Heart left ventricle (tissue), 16 donors: ENCODE measurements at places on chromosomes 11 and 22. TPM values are rescaled to one million over a fixed set of nuclear protein-coding genes. Genes with fewer than 3 reads are reported as not detected.

DNA sequence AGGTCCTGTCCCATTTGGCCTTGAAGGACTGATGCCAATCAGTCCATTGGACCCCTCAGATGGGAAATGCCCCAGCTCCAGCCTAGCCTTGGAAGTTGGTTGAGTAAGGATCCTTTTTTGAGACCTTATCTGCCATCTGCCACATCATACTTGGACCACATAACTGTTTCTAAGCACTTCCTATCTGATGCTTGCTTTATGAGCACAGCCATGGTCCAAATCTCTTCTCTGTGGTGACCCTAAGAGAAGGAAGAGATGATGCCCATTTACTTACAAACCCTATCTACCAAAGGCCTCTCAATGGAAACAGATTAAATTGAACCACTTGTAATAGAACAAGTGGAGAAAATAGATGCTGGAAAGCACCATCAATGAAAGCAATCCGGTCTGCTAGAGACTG lies 53.8 kb upstream of the TTC12 start:
- DNase-seq: no peak

The GRM5 gene
- not detected for total RNA-seq

GRCh38 chr11:122668562-122669090 lies 13.1 kb downstream of the UBASH3B start:
- no peak for DNase-seq

- no peak for DNase-seq
These were observed 4.3 kb downstream of the INCENP start for GRCh38 chr11:62127941-62128770.

DNA sequence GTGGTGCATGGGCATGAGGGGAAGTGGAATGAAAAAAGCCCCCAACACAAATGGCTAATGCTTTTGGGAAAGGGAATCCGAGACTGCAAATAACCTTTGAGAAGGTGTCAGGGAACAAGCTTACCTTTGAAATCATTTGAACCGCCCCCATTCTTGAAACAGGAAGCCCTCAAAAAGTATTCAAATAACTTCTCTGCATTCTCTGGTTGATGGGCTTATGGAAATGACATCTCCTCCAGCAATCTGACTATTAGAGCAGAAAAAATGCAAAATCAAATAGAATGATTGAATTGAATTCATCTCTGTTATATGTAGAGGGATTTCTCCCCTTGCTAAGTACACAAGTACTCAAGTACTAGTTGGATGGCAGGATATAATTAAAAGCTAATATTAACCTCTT lies 409.9 kb downstream of the TMEM135 start:
- DNase-seq: no peak

The POTEH gene
- total RNA-seq: not detected

DNA sequence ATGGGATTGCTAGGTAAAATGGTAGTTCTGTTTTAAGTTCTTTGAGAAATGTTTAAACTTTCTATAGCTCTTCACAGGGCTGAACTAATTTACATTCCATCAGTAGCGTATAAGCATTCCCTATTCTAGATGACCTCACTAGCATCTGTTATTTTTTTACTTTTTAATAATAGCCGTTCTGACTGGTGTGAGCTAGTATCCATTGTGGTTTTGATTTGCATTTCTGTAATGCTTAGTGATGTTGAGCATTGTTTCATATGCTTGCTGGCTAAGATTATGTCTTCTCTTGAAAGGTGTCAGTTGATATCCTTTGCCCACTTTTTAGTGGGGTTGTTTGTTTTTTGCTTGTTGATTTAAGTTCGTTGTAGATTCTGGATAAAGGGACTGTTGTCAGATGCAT lies 35.9 kb downstream of the MMP27 start:
- DNase-seq: no peak

- no peak for DNase-seq
These were observed 9.2 kb upstream of the FGF3 start for GRCh38 chr11:69828276-69828970.

DNA sequence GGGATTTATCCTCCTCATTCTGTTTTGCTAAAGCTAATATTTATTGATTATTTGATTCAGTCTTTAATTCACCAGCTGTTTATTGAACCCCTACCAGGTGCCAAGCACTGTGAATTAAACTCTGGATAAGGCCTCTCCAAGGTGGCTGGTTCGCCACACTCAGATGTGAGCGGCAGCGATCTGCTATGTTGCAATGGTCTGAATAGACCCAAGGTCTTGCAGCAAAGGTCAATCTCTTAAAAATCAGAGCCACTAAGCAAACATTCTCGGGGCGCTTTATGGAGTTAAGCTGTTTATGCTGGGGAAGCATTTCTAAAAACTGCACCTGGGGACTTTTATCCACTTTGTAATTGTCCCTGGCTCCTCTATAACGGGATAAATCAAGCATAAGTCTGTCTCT lies 10.5 kb upstream of the TSPAN18 start:
- DNase-seq: no peak

GRCh38 chr11:5815534-5815933 lies 6.8 kb downstream of the OR52N2 start:
- DNase-seq: no peak

DNA sequence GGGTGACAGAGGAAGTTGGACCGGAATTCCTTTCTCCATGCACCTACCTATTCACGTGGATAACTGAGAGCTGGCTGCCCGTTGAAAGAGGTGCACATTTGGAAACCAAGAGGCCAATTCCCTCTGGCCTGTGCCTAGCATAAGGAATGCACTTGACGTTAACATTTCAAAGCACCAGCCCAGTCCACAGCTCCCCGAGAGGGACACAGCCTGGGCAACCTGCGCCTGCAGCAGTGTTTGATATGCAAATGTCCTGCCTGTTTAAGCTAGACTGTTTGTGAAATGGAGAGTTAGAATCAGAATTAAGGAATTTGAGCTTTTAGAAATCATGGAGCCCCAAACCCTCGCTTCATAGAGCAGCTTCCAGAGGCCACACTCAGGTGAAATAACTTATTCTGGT lies 126.1 kb downstream of the DSCAML1 start:
- no peak for DNase-seq

The CHADL gene
- 8.6 TPM for total RNA-seq

GRCh38 chr11:134124660-134125451 lies 56.0 kb downstream of the JAM3 start:
- DNase-seq: peak; percentile 79

GRCh38 chr22:35864545-35865165 lies 147.0 kb downstream of the APOL5 start:
- DNase-seq: no peak

- DNase-seq: no peak
These were observed 936.2 kb upstream of the CHORDC1 start for GRCh38 chr11:91158891-91159537.

GRCh38 chr11:130390071-130390758 lies 38.2 kb downstream of the ADAMTS8 start:
- DNase-seq: no peak

GRCh38 chr11:35662061-35662648 lies 420 bp upstream of the TRIM44 start:
- no peak for DNase-seq

The LRRC56 gene
- total RNA-seq: 0.32 TPM

GRCh38 chr11:59254286-59254685 lies 41.6 kb upstream of the MPEG1 start:
- no peak for DNase-seq

The SLC5A12 gene
- not detected for total RNA-seq

DNA sequence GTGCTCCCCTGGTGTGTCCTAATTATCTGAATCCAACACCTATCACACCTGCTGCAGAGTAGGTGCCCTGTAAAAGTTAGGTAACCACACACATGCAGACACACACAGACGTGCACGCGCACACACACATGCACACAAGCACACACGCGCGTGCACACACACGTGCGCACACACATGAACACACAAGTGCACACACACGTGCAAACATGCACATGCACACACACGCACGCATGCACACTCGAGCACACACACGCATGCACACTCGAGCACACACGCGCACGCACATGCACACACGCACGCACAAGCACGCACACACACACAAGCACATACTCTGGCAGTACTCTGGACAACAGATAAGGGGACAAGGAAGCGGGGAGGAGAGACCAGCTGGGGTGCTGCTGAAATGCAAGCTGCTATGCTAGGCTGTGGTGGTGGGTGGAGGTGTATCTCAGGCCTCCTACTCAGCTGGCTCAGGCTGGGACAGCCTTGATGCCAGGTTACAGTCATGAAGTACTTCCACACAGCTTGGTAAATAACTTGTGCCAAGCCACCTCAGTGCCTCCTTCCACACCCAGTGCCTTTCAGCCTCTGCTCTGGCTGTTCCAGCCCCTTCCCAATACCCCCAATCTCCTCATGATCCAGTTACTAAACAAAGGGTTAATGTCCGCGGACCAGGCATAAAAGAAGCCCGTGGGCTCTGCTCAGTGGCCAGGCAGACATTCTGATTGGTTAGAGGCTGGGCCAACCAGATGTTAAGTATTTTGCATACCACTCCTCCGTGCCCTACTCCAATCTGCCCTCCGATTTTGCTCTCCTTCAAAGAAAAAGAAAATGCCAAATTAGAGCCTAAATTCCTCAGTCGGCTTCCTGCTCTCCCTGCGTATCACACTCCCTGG lies 374.1 kb downstream of the TENM4 start:
- no peak for DNase-seq

The FJX1 gene
- total RNA-seq: 0.55 TPM

The KCNK4 gene
- not detected for total RNA-seq

The INPP5J gene
- total RNA-seq: 22.1 TPM

GRCh38 chr11:46672381-46672839 lies 28.0 kb downstream of the ARHGAP1 start:
- DNase-seq: no peak

The SLC22A25 gene
- total RNA-seq: not detected

DNA sequence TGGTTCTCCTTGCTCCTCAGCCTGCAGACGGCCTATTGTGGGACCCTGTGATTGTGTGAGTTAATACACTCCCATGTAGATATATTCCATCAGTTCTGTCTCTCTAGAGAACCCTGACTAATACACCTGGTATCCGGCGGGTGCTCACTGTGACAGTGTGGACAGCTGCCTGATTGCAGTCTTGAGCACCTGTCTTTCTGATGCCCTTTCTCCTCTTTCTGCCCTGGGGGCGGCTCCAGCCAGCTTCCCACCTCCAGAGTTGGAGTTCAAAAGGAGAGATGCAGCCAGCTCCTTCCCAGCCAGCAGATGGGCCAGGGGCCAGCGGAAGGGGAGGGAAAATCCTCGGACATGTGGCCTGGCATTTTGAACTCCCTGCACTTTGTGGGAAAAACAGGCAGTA lies 15.0 kb downstream of the SMIM38 start:
- DNase-seq: no peak

The SMIM38 gene
- not detected for total RNA-seq

The ABCC8 gene
- total RNA-seq: 6.0 TPM

DNA sequence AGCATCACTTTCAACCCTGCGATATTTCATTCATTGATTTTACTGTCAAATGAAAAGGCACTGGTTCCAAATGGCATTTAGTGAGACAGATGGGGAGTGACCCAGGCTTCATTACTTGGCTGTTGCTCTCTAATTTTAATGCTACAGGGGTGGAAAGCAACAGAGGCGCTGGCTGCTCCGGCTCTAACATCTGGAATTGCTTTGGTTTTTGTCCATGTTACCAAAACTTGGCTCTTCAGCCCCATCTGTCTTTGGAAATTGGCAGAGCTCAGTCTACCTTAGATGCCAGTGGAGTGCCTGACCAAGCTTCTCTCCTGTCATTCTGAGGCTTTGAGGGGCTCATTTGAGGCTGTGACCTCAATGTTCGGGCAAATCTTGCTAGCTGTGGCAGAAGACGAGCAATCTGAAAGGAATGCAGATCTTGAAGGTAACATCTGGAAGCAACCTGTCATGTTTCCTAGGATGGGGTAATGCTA lies 409.5 kb upstream of the SYN3 start:
- DNase-seq: no peak

The F2 gene
- not detected for total RNA-seq

- no peak for DNase-seq
These were observed 25.7 kb downstream of the LRRC10B start for GRCh38 chr11:61534025-61534932.

DNA sequence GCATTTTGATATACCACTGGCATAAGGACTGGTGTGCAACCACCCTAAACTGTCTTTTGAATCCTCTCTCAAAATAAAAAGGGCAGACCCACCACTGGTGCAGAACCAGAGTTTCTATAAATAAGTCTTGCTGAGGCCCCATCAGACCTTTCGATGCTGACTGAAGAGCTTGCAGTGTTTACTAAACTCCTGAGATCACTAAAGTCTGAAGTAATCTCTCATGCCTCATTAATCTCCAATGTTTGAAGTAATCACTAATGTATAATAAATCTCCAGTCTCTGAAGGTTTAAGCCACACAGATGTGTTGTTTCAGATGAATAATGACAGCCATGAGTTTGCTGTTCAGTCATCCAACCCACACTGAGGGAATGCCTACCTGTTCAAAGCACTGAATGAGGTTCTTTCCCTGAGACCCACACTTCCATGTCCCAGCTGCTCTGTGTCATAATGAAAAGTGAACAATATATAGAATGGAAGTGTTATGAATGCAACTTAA lies 50.6 kb upstream of the DEUP1 start:
- DNase-seq: no peak
